ENCODE measurements at places on chromosomes 5 and 9.

DNA sequence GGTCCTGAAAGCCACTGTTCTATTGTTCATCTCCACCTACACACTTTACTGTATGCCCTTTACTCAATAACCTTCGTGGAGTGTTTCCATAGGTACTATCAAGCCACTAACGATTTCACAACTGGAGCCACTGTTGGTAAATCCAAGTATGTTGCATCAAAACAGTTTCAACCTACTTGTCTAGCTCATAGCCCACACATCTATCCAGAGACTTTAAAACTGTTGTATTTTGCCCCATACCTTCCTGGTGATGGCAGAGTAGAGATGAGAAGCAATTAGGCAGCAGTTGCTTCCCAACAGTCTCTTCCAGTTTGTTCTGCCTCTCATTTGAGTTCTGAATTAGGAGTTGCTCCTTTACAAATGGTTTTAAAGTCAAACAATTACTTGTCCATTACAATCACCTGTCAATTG is 607 bp downstream of the FAXDC2 start:
- DNase-seq: peak; percentile 25

- DNase-seq: no peak
Measured at GRCh38 chr5:102048940-102049339, 247.1 kb downstream of the SLCO4C1 start.

- DNase-seq: peak; percentile 89
Measured at GRCh38 chr9:134407121-134407779, 81.0 kb downstream of the RXRA start.

DNA sequence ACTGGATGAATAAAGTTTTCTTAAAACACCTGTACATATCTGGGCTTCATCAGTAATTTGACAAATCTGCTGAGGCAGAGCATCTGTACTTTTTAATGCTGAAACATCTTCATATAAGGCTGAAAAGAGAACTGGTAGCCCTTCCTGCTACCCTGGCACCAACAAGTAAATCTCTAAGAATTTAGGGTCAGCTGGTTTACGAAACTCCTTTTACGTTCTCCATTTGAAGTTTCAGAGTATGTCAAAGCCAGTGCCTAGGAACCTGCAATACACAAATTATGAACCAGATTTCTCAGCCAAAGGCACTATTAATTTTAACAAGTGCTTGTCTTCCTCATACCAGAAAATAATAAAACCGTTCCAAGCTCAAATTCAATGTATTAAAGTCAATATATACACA is 3.8 kb downstream of the ZFAND5 start:
- no peak for DNase-seq

DNA sequence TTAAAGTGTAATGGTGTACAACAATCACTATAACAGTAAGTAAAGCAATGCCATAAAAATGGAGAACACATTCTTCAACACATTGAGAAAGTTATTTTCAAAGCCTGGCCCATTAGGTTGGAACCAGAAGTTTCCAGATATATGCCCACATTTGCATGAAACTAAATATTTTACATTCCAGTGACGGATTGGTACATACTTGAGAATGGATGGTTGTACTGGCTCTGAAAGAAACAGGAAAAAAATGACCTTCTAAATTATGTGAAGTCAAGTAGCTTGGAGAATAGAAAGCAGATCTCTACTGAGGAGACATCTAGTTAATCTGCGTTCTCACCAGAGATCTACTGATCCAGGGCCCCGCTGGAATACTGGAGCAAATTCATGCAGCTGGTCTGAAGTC is 1037.0 kb downstream of the NR2F1-AS1 start:
- no peak for DNase-seq

GRCh38 chr9:69444791-69445190 is 119.8 kb downstream of the ENTREP1 start:
- no peak for DNase-seq

DNA sequence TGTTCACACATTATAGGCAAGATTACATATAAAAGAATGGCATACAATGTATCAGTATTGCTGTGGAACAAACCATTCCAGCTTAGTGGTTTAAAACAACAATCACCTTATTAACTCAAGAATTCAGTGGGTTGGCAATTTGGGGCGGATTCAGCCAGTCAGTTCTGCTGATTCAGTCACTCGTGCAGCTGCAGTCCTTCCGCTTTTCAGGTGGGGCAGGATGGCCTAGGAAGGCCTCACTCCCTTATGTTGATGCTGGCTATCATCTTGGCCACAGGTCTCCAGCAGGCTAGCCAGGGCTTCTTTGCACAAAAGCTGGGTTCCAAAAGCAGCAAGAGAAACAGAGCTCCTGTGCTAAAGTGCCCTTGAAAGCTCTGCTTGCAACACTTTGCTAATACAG is 150.6 kb downstream of the MCTP1 start:
- DNase-seq: no peak

- DNase-seq: no peak
Measured at GRCh38 chr5:174559566-174560090, 164.8 kb upstream of the MSX2 start.

DNA sequence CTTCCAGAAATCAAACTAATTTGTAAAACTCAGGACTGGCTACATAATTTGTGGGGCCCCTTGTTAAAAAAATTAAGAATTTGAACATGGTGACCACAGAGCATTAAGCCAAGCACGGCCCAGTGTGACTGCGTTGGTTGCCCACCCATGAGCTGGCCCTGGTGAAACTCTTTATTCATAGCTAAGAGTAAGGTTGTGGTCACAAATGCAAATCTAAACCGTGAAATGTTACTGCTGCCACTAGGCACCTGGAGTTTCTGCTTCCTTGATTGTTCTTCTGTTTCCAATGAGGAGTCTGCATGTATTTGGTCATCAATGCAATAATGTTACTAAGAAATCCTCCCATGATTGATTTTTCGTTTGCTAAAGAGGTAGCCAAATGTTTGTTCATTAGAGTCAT is 4.2 kb downstream of the GCNT1 start:
- DNase-seq: no peak

GRCh38 chr5:160976181-160976580 is 124.2 kb upstream of the ATP10B start:
- no peak for DNase-seq

GRCh38 chr9:94101162-94101853 is 17.0 kb downstream of the PTPDC1 start:
- no peak for DNase-seq

DNA sequence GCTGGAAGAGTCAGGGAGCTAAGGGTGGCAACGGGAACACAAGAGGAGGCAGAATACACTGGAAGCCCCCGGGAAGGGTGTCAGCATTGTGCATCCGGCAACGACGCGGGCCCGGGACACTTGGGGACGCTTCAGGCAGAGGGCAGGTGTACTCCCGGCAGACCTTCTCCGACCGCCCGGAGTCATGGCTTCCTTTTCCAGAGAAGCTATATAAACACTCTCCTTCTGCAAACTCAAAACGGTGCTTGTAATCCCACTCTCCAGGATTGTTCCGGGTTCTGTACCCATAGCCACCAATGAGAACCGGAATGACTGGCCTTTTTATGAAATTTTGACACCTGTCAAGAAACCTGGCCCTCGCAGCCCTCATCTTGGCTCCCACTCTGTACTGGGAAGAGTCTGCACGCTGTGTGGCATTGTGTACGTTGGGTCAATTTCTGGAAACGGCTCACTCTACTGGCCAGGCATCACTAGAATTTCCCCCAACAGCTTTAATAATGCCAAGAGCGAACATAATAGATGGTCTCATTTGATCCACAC is 462 bp upstream of the MCC start:
- no peak for DNase-seq

DNA sequence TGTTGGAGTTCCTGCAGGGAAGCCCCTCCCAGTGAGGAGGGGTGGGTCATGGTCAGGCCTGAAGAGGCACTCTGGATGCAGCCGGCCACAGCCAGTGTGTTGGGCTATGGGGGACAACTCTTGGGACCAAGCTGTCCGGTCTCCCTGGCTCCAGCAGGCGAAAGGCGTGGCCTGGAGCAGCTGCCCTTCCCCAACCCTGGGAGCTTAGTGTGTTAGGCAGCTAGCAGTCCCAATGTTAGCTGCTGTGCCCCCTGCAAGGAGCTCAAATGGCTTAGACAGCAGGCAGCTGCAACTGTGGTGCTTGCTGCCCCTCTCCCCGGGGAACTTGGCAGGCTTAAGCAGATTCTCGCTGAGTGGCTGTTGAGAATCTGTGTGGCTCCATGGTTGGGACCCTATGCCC is 67.5 kb upstream of the ACTBL2 start:
- DNase-seq: no peak

DNA sequence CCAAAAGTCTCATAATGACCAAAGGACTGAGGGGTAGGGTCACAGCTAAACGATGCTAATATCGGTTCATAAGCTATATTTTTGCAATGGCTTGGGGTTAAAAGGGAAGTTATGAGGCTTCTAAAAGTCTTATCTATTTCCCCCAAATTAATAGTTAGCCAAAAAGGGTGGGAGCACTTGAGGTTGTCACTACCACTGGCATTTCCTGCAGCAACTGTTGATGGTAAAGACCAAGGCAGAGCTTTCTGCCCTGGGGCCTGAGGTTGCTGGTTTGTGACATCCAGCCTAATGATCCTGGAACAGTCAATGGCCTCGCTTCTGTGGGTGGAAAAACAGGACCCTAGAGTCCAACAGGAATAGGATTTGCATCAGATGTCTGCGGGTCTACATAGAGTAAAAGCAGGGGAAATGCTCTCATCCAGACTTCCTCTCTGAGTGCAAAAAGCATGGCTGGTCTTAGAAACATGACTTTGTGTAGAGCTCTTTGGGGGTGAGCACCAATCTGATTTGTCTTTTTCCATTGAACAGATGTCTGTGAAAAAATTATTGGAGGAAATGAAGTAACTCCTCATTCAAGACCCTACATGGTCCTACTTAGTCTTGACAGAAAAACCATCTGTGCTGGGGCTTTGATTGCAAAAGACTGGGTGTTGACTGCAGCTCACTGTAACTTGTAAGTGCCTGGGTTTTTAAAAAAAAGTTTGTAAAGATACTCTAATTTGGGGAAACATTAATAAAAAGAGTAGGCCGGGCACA is 2.7 kb downstream of the GZMA start:
- DNase-seq: no peak

DNA sequence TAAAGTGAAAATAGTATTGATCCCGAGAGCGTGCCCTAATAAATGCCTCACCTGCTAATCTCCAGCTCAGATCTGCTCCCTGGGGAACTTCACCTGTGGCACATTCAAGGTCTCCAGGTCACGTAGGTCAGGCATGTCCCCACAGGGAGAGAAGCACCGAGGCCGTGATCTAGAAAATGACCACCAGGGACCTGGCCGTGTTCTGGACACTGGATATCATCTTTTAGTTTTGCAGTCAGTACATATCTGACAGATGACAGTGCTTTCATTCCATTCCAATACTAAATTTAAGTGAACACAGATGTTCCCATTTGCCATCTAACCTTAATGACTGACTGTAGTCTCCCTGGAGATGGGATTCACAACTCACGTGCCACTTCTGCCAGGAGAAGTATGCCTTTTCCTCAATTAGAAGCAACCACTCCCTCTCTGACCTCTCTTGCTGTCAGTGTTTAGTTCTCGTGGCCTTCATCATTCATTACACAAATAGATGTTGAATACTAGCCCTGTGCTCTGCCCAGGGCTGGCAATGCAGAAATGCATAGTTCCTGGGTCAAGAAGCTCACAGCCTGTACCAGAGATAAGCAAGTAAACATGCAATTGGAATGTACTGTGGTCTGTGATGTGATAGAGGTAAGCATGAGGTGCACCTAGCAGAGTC is 276.5 kb downstream of the NTRK2 start:
- DNase-seq: no peak

- DNase-seq: peak; percentile 64
Measured at GRCh38 chr5:7795306-7795705, 55.6 kb downstream of the CFAP90 start.

DNA sequence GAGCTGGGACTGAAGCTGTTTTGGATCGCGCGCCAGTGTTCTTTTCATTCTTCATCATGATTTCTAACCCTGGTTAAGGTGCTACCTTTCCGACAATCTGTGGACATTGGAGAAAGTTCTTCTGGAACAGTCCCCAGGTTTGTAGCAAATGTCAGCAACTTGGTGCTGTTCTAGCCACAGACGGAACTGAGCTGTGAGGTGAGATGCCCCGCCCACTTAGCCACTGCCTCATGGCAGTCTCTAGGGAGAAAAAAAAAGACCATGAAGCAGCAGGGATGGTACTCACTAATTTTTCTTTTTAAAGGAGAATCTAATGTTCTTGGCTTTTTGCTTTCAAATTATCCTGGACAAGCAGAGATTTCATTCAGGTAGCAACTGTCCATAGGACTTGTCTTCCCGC is 72.1 kb upstream of the STK32A start:
- DNase-seq: no peak

DNA sequence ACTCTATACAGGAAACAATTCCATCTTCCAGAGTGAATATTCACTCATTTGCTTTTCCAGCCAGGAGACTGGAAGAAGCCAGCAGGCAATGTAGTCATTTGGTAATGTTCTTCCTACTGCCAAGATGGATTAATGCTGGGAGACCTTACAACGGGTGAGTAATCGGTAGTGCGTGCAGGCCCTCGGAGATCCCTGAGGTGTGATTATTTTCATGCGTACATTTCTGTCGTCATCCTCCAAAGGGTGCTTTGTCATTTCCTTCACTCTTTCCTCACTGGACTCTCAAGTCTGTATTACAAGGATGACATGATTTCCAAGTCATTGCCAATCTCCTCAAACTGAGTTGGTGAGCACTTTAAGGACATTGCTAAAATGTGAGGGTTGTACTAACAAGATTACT is 263.5 kb downstream of the CWC27 start:
- DNase-seq: no peak

- no peak for DNase-seq
Measured at GRCh38 chr9:130149654-130150286, 22.4 kb upstream of the NCS1 start.

DNA sequence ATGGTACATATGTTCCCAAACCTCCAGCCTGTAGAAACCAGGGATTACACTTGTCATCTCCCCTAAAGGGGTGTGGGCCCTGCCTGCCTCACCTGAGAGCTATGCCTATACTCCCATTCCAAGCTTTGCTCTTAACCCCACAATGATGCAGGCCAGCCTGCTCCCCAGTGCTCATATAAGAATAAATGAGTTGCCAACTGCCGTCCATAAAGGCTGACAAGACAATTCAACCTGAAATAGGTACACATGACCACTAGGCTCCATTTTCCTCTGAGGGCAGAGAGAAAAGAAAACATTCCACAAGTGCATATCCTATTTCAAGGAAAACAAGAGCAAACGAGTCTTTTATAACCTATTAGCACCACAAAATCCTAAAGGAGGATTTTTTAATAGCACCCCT is 28.4 kb downstream of the SKP1 start:
- DNase-seq: no peak

DNA sequence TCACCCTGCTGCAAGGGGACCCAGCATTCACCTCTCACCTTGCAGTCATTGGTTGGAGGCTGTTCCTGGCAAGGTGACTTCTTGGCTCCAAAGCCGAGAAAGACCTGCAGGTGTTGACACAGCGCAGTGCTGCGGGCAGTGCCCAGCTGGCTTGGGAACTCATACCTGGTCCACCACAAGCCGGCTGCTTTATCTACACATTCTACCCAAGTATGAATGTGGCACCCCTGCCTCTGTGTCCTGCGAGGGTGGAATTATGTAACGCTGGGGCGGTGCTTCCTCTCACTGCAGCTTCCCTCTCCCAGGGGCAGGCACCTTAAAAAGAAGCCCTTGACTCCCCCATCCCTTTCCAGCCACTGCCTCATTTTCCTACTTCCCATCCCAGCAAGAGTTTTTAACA is 2.5 kb upstream of the ZMYND19 start:
- DNase-seq: peak; percentile 69

- no peak for DNase-seq
Measured at GRCh38 chr9:114824110-114824509, 18.3 kb upstream of the TNFSF15 start.

- DNase-seq: no peak
Measured at GRCh38 chr9:127539259-127539981, 72.7 kb upstream of the STXBP1 start.
